T-helper 2 cell (primary cell): ENCODE measurements at places on chromosomes 12 and 14.

DNA sequence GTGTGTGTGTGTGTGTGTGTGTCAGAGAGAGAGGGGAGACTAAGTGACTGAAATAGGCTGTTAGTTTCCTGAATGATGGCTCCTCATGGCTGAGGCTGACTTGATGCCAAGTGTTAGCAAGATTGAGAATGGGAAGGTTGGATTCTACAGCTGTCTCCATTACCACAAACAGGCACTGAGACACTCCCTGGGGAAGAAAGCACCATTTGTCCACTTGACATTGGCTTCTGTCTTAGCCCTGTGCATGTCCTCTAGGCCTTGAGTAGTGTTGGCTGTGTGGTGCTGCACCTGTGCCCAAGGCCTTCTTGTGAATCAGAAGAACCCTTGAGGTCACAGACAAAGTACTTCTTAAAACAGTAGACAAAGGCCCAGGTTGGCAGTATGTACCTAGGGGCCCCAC is 15.6 kb downstream of the ERG28 start:
- DNase-seq: no peak

GRCh38 chr14:96212140-96212539 is 7.5 kb downstream of the BDKRB2 start:
- no peak for DNase-seq

GRCh38 chr12:3207175-3207574 is 130.0 kb downstream of the TSPAN9 start:
- DNase-seq: no peak

DNA sequence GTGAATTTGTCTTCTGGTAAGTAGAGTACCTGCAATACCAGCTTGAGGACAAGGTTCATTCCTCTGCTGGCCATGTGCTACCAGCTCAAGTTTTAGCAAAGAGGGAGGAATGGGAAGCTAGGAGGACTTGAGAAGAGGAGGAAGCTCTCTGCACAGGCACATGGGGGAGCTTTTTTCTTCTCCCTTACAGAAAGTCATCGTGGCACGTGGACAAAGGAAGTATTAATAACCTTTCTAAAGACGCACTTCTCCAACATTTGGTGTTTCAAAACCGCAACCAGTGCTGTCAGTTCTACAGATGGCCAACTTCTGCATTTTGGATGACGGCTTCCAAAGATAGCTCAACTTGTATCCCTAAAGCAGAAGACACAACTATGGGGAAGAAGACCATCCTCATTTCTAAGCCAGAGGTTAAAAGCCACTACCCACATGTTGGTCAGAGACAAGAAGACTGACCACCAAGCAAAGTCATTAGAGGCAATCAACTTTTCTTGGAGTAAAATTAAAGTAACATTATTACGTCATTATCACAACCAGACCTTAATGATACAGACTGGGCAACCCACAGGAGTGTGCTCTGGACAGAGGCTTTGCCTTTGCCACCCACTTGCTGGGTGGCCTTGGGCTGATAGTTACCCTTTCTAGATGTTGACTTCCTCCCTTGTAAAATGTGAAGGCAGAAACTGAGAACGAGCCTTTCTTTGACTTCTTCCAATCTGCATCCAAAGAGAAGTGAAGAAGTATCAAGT is 12.3 kb upstream of the TMED10 start:
- DNase-seq: no peak

GRCh38 chr14:73714656-73715081 is 485 bp upstream of the PNMA1 start:
- DNase-seq: no peak

GRCh38 chr12:95661360-95661759 is 110.1 kb upstream of the USP44 start:
- no peak for DNase-seq

DNA sequence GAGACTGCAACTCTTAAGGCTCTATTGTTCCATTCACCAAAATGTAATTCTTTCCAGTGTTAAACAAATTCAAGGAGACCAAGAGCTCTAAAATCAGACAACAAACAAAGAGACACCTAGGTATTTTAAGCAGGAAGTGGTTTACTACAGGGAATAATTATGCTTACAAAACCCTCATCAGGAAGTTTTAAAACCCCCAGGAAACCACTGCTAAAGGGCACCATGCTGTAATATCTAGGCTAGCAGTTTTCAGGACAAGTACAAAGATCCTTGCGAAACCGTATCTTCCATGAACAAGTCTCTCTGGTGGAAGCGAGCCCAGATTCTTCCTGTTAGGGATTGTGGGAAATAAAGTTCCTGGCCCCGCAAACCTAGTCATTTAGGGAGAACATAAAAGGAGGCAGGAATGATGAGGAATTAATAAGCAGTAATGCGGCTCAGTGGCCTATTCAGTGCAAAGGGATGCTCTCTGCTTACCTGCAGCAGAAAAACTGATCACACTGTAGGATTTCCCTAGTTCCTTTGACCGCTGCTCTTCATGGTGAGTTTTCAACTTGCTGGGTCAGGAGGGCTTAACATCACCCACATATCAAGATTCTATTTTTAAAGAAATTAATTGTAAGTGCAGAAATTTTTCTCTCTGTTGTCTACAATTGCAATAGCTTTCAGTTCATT is 42.8 kb downstream of the ACSM4 start:
- DNase-seq: no peak

GRCh38 chr14:81222126-81222525 is 1.4 kb upstream of the GTF2A1 start:
- DNase-seq: no peak

DNA sequence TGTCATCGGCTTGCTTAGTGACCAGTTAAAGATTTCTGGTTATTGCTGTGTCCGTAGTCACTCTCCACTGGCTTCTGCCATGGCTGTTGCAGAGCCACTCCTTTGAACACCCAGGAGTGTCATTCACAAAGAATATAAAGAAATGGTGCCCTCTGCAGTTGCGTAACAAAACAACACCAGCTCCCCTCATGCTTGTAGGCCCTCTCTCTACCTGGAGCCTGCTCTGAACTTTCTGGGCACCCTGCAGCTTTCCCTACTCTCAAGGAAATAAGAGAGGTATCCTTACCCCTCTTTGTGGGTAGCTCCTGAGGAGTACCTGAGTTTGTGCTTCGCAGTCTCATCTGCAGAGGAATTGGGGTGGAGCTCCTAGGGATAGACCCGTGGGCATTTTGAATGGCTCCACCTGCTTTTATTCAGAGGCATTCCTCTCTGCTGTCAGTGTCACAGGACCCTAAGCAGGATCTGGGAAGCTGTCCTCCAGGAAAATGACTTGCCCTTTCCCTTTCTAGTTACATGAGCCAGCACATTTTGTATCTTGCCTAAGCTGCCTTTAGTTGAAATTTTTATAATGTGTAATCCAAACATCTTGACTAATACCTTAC is 97.2 kb upstream of the TMEM260 start:
- DNase-seq: no peak

DNA sequence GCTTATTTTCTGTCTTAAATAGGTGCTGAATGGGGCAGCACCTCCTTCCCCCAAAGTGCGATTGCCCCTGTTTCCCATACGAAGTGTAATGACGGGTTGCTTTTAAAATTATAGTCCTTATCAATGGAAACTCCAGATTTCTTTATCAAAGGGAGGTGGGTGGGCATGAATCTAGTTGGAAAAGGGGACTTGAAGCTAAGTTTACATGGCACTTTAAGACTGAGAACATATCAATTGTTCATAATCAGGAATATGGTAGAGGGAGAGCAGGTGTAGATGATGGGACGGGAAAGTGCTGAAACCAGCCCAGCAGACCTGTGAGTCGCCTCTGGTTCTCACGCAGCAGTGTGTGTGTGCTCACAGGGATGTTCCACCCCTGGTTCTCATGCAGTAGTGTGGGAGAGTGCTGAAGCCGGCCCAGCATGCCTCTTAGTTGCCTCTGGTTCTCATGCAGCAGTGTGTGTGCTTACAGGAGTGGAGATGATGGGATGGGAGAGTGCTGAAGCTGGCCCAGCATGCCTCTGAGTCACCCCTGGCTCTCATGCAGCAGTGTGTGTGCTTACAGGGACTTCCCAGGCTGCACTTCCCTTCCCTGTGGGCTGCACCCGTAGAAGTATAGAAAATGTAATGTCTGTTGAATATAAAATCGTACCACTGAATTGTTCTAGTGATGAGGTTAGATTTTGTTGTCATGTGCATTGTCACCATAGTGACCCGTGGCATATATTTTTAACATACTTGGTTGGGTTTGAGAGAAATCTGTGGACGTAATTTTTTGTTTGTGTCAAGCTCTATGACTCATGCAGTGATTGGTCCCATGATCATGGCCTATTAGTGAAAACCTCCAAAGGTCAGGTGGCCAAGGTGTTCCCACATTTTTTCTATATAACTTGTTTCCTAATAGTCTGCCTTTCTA is 51.6 kb downstream of the GPATCH2L start:
- no peak for DNase-seq

DNA sequence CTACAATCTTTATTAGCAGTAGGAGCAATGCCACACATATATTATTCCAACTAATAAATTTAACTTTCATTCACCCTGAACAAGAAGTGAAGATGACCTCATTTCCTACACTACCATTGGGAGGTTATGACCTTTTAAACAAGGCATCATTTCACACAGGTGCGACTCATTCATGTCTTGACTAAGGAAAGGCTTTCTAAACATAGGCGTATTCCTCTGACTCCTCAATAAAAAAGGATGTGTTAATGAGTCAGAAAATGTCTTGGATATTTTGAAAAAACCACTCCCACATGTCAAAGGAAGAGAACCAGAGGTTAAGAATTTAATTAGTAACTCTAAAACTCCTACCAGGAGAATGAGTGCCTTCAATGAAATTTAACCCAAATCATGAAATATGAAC is 115.2 kb downstream of the PRICKLE1 start:
- DNase-seq: no peak

- no peak for DNase-seq
Observed at GRCh38 chr14:102949801-102950451, 27.5 kb downstream of the AMN start.

GRCh38 chr12:48078901-48079300 is 27.0 kb downstream of the SENP1 start:
- DNase-seq: no peak

- no peak for DNase-seq
Observed at GRCh38 chr12:42021469-42021868, 123.2 kb downstream of the GXYLT1 start.

GRCh38 chr12:81617915-81618314 is 141.2 kb downstream of the PPFIA2 start:
- no peak for DNase-seq

DNA sequence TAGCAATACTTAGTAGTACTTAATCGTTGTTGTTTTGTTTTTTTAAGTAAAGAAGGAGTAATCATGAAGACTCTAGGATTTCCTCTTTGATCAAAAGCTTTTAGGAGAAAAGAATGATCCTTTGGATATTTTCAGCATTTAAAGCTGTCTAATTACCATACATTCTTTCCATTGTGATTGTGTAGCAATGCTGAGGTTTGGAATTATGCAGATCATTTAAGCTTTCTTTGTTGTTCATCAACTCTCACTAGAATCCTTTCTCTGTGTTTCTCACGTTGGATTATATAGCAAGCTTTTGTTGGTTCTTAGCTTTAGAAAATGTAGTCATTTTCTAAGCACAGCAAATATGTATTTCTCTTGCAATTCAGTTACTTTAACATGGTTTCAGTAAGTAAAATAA is 25.8 kb downstream of the CCDC91 start:
- no peak for DNase-seq

- no peak for DNase-seq
Observed at GRCh38 chr14:65446159-65446558, 33.6 kb downstream of the FUT8 start.

DNA sequence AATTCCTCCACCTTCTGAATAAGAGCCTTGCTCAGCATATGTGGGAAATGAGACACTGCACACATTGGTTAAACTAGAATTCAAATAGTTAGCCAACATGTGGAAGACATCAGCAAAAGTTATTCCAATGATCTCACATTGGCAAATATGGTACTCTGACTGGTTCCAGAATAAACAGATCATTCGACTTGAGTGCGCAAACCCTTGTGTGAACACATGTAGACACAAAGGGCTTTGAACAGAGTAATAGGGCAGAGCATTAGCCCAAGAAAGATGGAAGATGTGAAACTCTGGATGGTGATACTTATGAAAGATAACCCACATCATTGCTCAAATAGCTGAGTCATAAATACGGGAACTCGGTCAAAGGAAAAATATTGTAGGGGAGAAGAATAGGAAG is 1133.4 kb upstream of the SEL1L start:
- no peak for DNase-seq

- no peak for DNase-seq
Observed at GRCh38 chr14:35220920-35221319, 71.3 kb upstream of the PSMA6 start.

- no peak for DNase-seq
Observed at GRCh38 chr12:45343269-45344051, 127.6 kb downstream of the ANO6 start.

- no peak for DNase-seq
Observed at GRCh38 chr12:59594943-59595500, 807 bp upstream of the SLC16A7 start.

- no peak for DNase-seq
Observed at GRCh38 chr12:100752841-100753240, 41.7 kb upstream of the ANO4 start.

DNA sequence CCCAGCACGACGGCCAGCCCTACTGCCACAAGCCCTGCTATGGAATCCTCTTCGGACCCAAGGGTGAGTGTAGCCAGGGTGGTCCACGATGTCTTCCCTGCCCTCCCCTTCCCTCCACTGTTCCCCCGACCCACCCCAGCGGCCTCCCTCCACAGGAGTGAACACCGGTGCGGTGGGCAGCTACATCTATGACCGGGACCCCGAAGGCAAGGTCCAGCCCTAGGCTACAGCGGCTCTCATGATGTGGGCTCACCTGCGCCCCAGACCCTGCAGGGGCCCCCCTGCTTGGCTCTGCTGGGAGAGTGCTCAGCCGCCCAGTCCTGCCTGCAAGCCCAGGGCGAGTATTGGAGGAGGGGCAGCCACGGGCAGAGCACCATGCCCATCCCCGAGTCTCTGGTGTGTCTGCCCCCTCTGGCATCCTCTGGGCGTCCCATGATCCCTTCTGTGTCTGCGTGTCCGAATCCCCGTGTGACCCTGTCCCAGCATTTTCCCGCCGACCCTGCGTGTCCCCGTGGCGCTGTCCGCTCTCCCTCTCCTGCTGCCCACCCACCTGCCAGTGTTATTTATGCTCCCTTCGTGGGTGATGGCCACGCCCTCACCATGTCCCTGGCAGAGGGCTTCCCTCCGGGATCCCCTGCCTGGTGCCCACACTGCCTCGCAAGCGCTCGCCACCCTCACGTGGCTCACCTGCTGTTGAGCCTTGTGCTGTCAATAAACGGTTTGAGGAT is 5.0 kb downstream of the CRIP2 start:
- DNase-seq: no peak

DNA sequence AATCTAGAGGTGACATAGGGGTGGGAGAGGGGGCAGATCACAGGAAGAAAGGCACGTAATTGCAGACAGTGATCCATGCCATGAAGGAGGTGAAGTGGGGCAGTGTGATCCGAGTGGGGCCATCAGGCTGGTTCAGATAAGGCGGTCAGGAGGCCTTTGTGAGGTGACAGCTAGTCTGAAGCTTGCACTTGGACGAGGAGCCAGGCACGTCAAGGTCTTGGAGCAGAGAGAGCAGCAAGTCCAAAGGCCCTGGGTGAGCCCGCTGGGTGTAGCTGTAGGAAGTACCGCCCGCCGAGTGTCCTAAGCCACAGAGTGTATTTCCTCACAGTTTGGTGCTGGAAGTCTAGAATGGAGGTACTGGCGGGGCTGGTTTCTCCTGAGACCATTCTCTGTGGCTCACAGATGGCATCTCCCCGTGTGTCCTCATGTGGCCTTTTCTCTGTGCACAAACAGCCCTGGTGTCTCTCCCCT is 23.6 kb downstream of the RHOF start:
- no peak for DNase-seq

- DNase-seq: no peak
Observed at GRCh38 chr14:88868558-88869159, 44.2 kb downstream of the TTC8 start.

- no peak for DNase-seq
Observed at GRCh38 chr12:18141048-18141982, 51.3 kb upstream of the RERGL start.
